ENCODE measurements at places on chromosomes 1 and 21.

DNA sequence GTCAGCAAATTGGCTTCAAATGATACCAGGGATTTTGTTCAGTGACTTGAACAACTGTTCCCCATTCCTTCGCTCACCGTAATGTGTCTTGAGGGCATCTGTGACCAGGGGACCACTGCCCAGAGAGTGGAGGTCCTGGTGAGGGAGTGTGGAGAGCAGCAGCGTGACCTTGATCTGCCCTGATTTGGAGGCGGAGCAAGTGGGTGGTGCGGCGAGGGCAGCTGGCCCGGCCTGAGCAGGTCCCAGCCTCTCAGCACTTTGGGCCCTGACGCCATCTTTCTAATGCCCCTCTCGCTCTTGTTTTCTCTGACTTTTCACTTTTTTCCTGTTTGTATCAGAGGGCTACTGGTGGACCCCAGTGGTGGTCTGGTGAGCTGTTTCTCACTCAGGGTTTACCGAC, 31.1 kb downstream of the DIP2A start:
- DNase-seq = no peak

GRCh38 chr1:117644696-117645311, 39.0 kb downstream of the TENT5C start:
- DNase-seq = no peak

DNA sequence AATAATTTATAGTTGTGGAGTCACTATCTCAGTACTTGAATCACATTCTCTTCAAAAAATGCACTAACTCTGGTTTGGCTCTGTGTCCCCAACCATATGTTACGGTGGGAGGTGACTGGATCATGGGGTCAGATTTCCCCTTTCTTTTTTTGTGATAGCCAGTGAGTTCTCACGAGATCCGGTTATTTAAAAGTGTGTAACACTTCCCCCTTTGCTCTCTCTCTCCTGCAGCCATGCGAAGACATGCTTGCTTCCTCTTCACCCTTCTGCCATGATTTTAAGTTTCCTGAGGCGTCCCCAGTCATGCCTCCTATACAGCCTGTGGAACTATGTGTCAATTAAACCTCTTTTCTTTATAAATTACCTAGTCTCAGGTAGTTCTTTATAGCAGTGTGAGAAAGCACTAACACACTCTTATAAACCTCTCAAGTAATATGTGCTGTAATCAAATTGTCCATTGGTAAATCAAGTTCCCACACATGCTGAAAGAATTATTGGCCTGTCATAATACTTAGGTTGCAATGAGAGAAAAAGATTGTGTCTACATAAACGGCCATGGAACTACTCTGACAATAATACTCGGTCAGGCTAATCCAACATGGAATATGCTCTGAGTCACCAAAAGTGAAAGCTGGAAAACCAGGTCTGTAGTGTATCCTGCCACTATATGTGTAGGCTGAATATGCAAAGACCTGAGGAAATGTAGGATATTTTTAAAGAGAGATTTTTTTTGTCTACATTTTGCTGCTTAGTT, 107.5 kb downstream of the SLC44A5 start:
- DNase-seq = no peak

GRCh38 chr1:100512803-100513352, 25.1 kb upstream of the GPR88 start:
- DNase-seq = no peak

DNA sequence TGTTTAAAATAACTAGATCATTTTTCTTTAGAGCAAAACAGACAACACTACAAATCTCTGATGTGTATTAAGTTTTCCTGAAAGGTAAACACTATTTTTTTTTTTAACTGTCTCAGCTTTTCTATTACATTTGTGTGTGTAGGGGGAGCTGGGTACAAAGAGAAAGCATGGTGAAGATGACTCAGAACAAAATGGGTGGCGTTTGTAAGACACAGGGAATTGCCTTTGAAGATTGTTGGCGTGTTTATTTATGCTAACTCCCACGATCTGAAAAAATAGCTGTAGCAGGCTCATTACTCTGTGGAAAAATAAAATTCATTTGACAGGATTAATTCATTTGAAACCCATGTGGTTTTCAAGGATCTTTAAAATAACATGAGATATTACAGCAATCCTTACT, 285.1 kb downstream of the RYR2 start:
- DNase-seq = no peak

- no peak for DNase-seq
Measured at GRCh38 chr1:12603224-12603623, 14.8 kb downstream of the DHRS3 start.

DNA sequence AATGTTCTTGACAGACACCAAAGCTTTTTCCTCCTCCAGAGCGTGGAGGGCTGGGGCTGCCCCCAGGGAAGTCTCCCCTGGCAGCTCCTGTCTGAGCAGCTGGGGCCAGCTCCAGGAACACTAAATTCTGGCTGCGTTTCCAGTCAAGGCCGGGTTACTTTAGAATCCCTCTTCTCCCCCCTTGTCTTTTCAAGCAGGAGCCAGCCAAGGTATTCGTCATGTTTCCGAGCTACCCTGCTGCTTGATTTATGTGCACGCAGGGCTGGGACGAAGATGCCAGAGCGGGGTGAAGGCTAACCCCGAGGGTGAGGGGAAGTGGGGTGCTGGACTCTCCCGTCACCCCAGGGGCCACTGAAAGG, 68.1 kb upstream of the ANGPTL1 start:
- DNase-seq = no peak

GRCh38 chr1:29330089-29330488, 93.8 kb downstream of the PTPRU start:
- no peak for DNase-seq

GRCh38 chr1:86197206-86197855, 40.8 kb upstream of the COL24A1 start:
- no peak for DNase-seq

GRCh38 chr1:201659572-201659971, 120.6 kb downstream of the NAV1 start:
- DNase-seq = no peak

DNA sequence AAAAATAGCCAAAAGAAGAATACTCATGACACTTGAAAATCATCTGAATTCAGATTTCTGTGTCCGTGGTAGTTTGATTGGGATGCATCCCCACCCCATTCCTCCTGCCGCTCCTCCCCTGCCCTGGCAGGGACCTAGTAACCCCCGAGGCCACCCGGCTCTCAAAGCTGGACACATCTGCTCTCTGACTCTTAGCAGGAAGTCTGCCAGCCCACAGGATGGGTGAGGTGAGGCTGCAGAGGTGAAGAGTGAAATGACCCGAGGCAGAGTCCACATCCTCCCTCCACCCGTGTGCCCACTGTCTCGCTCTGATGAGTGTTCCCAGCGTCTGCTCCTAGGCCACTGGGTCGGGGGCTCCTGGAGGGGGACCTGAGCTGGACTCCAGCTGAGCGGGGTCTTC, 308.5 kb upstream of the VAMP3 start:
- DNase-seq = no peak

- no peak for DNase-seq
Measured at GRCh38 chr1:37274938-37275631, 199.3 kb upstream of the ZC3H12A start.

GRCh38 chr1:231691618-231692259, 65.1 kb downstream of the DISC1 start:
- DNase-seq = no peak

- DNase-seq = no peak
Measured at GRCh38 chr21:32108566-32108965, 170.3 kb downstream of the MIS18A start.

DNA sequence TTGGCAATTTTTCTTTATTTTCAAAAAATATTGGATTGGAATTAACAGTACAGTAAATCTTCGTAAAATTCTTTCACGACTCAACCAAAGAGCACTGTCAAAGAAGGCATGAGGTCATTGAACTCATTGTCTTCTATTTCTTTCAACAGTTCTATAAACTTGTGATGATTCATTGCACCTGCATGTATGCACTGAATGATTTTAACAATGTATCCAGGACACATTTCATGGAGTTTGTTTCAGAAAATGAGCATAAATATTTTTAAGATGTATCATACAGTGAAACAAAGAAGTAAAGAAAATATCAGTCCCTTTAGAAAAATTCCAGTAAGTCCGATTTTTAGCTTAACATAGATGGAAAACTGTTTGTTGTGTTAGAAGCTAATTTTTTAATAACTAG, 33.6 kb upstream of the CD34 start:
- no peak for DNase-seq

DNA sequence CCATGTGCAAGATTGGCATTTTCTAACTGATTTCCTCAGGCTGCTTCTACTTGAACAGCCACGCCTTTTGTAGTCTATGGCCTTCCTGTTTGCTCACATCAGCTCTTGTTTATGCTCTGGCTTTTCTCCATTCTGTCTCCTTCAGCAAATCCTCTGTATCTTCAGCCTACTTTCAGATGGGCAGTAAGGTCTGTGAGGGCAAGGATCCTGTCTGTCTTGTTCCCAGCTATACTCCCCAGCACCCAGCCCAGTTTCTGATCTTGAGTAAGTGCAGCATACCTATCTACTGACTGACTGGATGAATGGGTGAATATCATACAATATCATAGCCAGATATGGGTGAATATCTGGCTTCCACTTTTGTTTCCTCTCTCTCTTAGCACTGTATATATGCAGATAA, 438.1 kb downstream of the LMO4 start:
- DNase-seq = no peak

Measured in stimulated activated CD4-positive, alpha-beta T cell treated with anti-CD3 and anti-CD28 coated beads, Interleukin-2, amount 100 ng/mL, for 24 hours (primary cell).